RWPE2 (cell line): ENCODE measurements at places on chromosomes 7 and 10.
A peak's percentile ranks its signal among the peaks of the same experiment; 100 is the strongest.

DNA sequence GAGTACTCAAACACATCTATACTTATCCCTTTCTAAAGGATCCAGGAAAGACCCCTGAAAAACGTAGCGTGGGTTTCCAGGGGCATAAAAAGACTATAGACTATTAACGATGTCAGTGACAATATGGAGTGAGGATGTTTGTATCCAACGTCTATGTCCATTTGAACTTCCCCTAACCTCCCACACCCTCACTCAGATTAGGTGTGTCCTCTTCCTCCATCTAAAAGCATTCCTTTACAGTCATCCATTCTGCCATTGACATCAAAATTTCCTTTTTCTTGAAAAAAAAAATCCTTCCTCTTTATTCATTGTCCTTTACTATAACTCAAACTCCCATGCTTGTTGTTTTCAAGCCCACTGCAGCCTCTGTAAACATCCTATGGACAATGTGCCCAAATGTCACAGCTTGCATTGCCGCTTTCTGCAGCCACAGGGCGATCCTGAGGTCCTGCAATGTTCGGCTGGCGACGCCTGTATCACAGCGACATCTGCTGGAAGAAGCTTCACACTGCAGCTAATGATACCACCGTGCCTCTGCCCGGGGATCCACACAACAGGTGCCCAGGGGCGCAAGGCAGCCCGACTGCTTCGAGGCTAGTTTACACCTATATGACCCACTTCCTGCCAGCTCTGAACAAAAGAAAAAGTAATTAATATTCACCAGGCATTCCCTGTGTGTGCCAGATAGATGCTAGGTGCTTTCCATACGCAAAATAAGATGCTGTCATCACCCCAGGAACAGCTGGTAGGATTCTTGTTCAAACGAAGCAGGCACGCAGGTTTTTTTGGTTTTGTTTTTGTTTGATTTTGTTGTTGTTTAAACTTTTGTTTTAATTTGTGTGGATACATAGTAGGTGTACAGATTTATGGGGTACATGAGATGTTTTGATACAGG, 267.9 kb upstream of the GHITM start:
- DNase-seq: no peak

DNA sequence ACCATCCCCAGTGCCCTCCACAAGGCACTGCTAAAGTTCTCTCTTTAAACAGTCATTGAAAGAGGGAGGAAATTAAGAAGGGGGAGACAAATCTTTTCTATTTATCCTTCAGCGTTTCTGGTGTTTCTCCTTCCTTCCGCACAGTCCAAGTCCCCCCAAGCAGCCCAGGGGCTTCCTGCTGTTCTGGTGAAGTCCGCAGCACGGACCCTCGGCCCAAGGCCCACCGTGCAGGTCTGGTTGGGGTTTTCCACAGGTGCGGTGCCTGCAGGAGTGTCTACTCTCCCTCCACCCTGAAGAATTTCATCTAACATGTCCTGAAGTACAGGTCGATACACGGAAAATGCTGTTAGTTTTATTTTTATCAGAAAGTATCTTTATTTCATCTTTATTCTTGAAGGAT, 34.1 kb upstream of the KNDC1 start:
- DNase-seq: peak; percentile 15

DNA sequence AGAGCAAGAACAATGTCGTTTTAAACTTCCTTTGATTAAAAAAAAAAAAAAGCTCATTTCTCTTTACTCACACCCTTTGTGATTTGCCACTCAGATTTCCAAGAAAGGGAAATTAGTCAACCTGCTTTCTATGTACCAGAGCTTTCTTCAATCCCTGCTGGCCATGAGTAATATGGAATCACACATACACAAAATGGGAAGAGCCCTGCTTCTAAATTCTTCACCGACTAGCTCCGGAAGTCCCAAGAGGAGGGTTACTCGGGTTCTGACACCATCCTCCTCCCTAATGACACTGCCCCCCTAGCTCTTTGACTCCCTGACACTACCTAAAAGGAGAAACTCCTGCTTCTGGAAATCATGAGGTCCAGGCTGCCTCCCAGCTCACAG, 81.8 kb upstream of the SFMBT2 start:
- DNase-seq: no peak

GRCh38 chr7:157693071-157693520, 356.3 kb downstream of the DNAJB6 start:
- no peak for DNase-seq

GRCh38 chr7:141686074-141686473, 15.9 kb downstream of the DENND11 start:
- no peak for DNase-seq

GRCh38 chr10:100825325-100825875, 80.0 kb downstream of the PAX2 start:
- no peak for DNase-seq

GRCh38 chr7:104124469-104124868, 83.3 kb downstream of the ORC5 start:
- DNase-seq: no peak

GRCh38 chr7:44438816-44439215, 51.6 kb downstream of the NUDCD3 start:
- DNase-seq: no peak

DNA sequence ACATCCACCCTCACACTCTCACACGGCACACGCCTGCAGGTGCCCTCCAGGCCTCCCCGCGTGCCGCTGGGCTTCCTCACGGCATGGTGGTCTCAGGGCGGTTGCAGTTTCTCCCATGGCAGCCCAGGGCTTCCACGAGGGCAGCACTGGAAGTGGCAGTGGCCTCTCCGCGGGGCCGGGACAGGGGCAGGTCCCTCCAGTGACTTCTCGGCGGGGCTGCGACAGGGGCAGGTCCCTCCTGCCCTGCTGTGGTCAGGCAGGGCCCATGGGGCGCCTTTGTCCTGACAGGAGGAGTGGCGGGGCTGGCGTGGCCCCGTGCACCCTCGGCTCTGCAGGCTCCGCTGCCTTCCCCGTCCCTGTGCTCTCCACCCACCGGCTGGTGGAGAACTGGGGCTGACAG, 19.0 kb downstream of the PWWP2B start:
- no peak for DNase-seq

- no peak for DNase-seq
Observed at GRCh38 chr7:51160411-51160810, 156.2 kb downstream of the COBL start.

DNA sequence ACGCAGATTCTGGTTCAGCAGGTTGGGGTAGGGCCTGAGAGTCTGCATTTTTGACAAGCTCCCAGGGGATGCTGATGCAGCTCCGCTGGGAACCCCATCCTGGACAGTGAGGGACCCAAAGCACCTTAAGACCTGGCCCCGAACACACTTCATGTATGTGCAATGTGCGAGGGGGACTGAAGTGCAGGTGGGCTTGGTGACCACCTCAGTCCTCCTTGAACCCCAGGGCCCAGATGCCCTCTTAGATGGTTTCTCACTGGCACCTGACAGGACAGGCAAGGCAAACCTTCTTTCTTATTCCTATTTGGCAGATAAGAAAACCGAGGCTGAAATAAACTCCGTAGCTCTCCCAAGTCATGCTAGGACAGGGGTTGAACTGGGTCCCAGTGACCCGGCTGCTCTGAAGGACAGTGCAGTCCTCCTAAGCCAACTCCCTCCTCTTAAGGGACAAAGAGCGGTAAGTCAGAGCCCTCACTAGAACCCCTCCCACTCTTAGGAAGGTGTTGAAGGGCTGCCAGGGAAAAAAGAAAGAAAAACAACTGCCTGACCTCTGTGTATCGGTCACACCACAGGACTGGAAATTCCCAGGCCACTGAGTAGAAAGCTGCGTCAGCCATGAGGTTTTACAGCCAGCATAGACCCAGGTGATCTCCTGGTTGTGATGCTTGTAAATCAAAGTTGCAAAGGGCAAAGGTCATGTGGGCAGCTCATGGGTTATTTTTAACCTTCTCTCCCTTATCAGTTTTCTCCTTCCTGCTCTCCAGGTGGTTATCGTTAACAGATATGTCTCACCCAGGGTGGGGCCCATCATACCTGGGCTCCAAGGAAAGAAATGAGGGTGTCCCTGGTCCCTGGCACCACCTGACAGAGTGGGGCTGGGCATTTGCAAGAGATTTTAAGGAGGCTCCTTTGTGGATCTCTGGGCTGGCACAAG, 90.9 kb upstream of the SMNDC1 start:
- DNase-seq: no peak

DNA sequence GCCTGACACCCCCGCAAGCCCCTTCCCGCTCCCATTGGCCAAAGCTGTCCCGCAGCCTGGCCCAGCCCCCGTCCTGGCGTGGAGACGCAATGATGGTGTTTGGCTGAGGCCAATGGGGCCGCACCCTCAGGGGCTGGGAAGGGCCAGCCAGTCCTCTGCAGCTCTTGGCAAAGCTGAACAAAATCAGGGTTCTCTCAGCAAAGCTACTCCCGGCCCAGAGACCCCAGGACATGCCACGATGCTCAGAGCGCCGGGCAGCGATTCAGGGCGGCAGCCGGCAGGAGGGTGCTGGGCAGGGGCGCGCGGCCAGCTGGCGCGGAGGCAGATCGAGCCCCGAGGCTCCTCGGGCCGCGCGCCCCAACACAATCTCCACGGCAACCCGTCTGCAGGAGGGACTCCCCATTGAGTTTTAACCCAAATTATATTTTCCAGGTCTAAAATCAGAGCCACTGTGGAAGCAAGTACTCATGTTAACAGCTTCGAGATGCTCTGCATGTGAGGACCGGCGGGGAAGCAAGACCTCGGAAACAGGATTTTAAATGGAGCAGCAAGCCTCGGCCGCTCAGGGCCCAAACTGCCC, 8.8 kb upstream of the CNPY1 start:
- no peak for DNase-seq

GRCh38 chr10:18861382-18861781, 187.2 kb upstream of the MALRD1 start:
- no peak for DNase-seq

- DNase-seq: no peak
Observed at GRCh38 chr10:132136689-132137088, 50.1 kb upstream of the DPYSL4 start.

- DNase-seq: no peak
Observed at GRCh38 chr7:129617652-129618051, 6.1 kb downstream of the NRF1 start.

DNA sequence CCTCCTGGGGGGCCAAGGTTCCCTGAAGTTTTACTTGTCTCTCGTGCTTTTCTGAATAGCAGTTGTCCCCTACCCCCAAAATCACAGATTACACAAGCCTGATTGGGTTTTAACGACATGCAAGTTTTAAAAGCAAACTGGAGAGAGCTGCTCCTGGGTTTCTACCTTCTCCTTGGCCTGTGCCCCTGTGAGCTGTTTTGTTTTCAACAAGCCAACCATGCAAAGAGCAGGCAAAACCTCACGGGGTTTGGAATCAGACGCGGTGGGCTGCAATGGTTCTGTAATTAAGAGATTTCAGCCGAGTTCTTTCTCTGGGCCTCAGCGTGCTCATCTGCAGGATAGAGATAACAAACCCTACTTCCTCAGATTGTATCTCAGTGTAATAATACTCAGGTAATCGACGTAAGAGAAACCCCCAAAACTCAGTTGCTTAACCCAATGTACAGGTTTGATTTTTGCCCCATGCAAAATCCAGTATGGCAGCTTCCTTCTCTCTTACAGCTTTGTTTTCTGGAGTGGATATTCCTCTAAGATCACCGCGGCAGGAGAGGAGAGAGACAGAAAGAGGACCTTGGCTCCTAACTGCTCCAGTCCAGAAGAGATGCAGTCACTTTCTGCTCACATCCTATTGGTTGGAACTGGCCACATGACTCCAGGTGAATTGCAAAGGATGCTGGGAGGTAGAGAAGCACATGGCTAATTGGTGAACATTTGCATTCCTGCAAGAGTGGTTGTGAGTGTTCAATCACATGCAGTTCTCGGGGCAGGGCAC, 42.0 kb downstream of the MYL10 start:
- peak; percentile 19 for DNase-seq

DNA sequence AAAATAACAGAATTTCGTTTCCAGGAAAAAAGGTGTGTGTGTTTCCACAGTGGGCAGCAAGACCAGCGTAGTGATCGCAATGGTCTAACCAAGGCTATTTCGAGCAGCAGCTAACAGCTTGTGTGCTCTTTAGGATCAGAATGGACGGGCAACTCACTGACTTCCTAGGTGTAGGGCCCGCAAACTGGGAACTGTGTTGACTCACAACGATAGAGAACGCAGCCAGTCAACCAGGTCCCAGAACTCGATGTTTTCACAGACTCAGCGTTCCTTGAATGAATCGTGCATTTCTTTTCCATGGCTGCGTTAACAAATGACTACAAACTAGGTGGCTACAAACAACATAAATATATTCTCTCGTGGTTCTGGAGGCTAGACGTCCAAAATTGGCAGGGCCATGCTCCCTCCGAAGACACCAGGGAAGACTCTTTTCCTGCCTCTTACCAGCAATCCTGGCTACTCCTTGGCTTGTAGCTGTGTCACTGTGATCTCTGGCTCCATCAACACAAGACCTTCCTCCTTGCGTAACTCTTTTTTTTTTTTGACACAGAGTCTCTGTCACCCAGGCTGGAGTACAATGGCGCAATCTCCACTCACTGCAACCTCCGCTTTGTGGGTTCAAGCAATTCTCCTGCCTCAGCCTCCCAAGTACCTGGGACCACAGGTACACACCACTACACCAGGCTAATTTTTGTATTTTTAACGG, 39.1 kb downstream of the PODXL start:
- DNase-seq: no peak

DNA sequence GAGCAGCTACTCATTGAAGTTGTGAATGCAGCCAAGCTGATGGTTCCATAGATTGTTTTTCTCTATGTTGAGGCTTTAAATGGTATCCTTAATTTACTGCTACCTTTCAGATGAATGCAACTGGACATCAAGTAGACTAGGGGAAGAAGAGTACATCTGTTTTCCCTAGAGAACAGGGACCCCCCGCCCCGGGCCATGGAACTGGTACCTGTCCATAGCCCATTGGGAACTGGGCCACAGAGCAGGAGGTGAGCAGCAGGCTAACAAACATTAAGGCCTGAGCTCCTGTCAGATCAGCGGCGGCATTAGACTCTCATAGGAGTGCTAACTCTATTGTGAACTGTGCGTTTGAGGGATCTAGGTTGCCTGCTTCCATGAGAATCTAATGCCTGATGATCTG, 391.3 kb downstream of the AUTS2 start:
- DNase-seq: no peak

DNA sequence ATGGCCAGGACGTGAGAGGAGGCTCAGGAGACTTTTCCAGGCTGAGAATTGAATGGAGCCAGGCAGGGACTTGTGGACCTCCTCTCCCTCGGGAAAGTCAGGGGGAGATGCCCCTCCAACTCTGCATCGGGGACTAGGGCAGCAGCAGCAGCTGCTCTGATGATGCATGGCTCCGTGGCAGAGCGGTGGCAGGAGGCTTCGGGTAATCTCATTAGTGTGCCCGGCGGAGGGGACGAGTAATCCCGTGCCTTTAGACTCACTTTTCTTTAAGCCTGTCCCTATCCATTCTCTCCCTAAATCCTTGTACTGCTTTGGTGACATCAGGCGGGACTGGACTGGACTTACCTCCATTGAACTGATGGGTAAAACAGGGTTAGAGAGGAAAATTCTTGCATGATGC, 75.1 kb downstream of the ZMIZ1 start:
- DNase-seq: no peak

GRCh38 chr7:65980478-65981250, 1.3 kb downstream of the GUSB start:
- peak; percentile 55 for DNase-seq

GRCh38 chr7:91946549-91946948, 5.9 kb downstream of the AKAP9 start:
- no peak for DNase-seq
